Erythroblast (primary cell): ENCODE measurements at places on chromosomes 3 and 15.

DNA sequence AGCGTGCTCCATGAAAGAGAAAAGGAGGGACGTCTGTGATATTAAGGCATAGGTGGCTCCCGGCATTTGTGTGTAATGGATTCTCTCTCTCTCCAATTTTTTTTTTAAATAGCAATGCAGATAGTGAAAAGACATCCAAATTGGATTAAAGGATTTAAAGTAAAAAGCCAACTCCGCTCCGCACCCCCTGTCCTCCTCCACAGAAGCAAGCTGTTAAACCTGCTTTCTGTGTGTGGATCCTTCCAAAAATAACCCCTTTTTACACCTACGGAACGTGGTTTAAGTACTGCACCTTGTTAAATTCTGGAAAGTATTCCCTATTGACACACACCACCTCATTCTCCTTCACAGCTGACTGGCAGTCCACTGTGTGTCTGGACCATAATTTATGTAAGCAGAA, 61.6 kb downstream of the ST8SIA2 start:
- no peak for DNase-seq

GRCh38 chr3:88987776-88988175, 119.6 kb upstream of the EPHA3 start:
- no peak for DNase-seq

- DNase-seq = no peak
These were observed 45.1 kb downstream of the CMTM7 start for GRCh38 chr3:32436816-32437189.

DNA sequence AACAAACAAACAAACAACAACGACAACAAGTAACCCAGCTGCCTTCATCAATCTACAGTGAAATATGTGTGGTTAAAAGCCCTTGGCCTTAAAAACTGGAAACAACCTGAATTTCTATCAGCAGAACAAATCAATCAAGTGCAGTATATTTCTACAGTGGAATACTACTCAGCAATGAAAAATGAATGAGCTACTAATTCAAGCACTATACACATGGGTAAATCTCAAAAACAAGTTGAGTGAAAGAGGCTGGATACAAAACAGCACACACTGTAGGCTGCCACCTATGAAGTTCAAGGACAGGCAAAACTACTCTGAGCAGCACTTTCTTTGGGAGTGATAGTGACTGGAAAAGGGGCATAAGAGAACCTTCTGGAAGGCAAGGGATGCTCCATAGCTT, 395.5 kb upstream of the PROK2 start:
- DNase-seq = no peak

GRCh38 chr15:62365795-62366442, 200.8 kb upstream of the C2CD4B start:
- DNase-seq = no peak

- no peak for DNase-seq
These were observed 36.1 kb upstream of the PYDC2 start for GRCh38 chr3:191424881-191425280.

GRCh38 chr15:99614749-99615288, 49.0 kb downstream of the MEF2A start:
- DNase-seq = peak; percentile 10

GRCh38 chr3:112411425-112411824, 78.5 kb downstream of the CD200 start:
- DNase-seq = no peak

DNA sequence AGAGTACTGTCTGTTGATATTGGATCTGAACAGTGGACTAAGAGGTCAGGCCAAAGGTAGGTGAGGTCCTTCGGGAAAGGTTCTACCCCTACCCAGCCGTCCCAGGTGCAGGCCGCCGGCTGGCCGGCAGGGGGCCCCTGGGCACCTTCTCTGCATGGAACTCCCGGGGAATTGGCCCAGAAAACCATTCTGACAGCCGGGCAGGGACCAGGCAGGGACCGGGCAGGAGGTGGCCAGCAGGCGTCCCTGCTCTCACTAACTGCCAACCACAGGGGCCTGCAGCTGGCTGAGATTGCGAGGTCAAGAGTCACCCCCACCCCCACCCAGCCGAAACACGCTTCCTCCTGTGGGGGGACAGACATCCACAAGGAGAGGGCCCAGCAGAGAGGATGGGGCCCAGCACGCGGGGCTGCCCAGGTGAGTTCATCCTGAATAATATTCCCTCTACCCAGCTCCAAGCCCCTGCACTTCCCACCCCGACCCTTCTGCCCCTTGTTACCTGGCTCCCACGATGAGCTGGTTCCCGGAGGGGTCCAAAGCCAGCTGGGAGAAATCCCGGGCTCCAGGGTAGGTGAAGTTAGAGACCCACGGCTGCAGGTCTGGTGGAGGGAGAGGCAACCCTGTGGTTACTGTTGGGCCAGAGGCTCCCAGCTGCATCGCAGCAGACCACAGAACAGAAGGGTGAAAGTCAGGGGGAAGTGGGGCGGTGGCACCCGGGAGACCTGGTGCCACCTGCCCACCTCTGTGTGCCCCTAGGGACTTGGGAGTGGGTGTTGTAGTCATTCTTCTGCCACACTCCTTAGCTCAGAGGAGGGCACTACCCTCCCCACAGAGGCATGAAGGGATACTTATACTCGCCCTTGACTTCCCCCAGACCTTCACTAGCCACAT, 84.4 kb downstream of the SEMA5B start:
- peak; percentile 15 for DNase-seq

- DNase-seq = no peak
These were observed 30.5 kb downstream of the RAD54L2 start for GRCh38 chr3:51568996-51569395.

GRCh38 chr3:48927928-48928327, 9.3 kb downstream of the ARIH2 start:
- peak; percentile 44 for DNase-seq
